ENCODE measurements at places on chromosomes 7 and 10. TPM values are rescaled to one million over a fixed set of nuclear protein-coding genes. Genes with fewer than 3 reads are reported as not detected.

Gene PON1
- total RNA-seq: not detected

Gene ODAD2
- total RNA-seq: 0.80 TPM

Gene GDF10
- 14.4 TPM for total RNA-seq

- no peak for DNase-seq
These were observed 18.1 kb upstream of the OIT3 start for GRCh38 chr10:72875250-72876055.

DNA sequence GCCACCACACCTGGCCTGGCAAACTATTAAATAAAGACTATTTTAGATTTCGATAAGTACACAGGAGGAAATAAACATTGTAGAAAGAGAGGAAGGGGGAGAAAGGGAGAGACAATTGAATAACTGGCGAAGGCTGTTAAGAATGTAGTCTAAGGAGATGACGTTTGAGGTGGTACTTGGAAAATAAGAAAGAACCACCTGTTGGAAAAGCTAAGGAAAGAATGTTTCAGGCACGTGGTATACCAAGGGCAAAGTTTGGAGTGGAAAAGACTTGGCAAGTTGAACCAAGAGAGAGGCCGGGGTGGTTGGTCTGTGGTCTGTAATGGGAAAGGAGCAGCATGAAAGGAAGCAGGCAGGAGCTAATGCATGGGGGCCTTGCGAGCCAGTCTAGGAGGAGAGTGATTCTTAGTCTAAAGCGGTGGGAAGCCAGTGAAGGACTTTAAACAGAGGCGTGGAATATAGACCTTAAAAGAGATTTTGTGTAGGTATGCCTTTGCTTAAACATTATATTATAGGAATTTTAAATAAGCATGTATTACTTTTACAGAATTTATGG is 9.4 kb downstream of the ING3 start:
- DNase-seq: no peak

DNA sequence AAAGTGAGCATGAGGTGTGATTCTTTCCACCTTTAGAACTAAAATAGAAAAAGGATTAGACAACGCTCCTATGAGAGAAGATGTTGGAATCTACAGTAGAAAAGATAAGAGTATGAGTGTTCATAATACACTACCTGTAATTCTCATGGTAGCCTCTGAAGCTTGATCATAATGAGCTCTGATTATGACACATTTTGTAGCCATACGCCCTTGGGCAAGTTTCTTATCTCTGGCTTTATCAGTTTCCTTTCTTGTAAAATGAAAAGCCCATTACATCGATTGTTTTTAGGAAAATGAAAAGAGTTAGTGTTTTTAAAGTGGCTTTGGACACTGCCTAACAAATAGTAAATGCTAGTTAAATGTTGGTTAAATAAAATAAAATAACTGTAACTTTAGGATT is 22.4 kb upstream of the PRSS58 start:
- no peak for DNase-seq

- DNase-seq: no peak
These were observed 111.6 kb upstream of the GLI3 start for GRCh38 chr7:42348631-42349030.

DNA sequence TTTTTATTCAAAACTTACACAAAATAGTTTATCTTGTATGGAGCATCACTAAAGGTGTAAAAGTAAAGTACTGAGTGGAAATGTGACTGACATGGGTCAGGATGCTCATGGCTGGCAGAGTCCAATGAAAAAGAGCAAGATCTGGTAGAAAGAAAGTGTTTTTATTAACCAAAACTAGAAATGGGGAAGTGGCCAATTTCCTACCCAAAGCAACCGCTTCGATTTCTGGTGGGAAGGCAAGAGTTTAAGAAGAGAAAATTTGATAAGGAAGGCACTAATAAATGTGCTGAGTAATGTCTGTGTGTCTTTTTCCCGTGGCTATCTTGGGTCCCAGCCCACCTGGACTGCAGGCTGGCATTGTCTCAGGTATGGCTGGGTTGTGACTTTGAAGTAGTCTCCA is 277.7 kb downstream of the ANKRD7 start:
- DNase-seq: no peak

GRCh38 chr10:86108696-86109095 is 257.9 kb downstream of the GRID1 start:
- DNase-seq: no peak

DNA sequence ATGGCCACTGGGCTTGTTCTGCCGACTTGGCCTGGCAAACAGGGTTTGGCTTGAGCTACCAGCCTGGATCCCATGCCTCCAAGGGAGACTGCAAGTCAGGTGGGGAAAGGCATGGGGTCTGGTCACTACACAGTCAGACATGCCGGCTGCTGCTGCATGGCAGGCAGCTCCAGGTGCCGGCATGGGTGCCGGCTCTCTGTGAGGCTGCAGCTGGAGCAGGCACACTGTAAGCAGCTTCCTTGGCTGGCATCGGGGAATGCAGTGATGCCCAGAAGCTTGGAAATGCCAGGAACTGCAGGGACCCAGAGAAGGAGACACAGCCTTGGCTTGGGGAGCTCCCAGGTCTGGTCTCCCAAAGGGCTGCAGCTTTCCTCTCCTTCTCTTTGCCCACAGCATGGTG is 305.5 kb upstream of the NRG3 start:
- no peak for DNase-seq

Data from sciatic nerve (tissue), 2 donors.